ENCODE measurements at places on chromosomes 13 and 19.

- DNase-seq = no peak
Observed at GRCh38 chr13:40345654-40346372, 320.6 kb downstream of the FOXO1 start.

- no peak for DNase-seq
Observed at GRCh38 chr13:21048901-21049698, 12.3 kb downstream of the LATS2 start.

- peak; percentile 68 for DNase-seq
Observed at GRCh38 chr19:14183741-14184350, 22.1 kb downstream of the ADGRL1 start.

DNA sequence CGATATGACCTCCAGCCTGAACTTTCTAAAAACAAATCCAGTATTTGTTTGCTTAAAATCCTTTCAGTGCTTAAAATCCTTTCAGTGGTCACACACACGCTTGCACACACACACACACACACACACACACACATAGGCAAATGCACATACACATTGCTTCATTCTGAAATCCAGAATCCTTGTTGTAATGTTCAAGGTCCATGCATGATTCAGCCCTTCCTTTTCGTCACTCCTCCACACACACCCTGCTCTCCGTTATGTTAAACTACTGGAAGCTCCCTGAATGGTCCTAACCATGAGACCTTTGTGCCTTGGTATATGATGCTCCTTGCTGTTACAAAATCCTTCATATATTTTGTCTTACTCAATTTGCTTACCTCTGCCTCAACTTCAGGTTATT lies 44.9 kb downstream of the SERTM1 start:
- no peak for DNase-seq

DNA sequence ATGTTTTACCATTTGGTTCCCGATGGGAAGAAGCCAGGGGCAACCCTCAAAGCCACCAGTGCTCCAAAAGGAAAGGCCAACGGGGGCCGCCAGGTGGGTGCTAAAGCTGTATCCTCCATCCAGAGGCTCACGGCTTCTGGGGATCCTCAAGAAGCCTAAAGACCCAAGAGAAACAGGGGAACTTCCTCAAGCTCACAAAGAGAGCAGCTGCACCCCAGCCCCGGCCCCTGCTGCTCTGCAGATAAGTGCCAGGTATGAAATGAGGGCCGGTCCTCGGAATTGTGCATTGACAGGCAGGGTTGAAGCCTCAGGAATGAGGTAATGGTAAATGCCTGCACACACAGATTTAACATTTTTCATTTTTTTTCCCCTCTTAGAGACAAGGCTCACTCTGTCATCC lies 8.0 kb upstream of the POP4 start:
- no peak for DNase-seq

DNA sequence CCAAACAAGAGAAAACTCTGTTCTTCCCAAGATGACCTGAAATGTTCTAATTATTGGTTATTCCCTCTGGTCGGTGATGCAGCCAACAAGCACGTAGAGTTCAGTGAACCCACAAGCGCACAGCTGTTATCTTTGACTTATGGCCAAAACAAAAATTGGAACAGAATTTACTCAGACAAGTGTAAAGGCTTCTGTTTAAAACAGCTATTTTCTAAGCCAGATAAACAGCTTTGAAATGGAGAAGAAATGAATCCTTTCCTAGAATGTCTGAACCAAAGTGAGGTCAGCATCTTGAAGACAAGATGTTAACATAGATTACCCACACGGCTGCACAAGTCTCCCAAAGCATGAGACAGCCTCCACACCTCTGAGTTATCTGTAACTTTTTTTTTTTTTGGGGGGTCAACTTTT lies 669.2 kb downstream of the DIAPH3 start:
- DNase-seq = no peak

DNA sequence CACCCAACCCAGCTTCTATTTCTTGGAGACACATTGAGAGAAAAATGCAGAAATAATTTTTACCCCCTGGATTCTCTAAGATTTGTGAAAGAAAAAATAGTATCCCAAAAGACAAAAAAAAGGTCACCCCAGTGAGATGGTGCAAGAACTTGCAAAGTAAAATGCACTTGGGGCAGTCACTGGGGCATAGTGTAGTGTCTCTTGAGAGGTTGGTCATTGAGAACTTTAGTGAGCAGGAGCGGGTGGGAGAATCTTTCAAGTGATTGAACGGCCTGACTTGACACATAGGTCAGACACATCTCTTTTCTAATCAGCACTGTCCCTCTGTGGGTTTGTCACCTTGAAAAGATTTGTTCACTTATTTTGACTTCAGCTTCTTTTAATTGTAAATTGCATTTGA lies 2.4 kb downstream of the ZNF85 start:
- no peak for DNase-seq

- no peak for DNase-seq
Observed at GRCh38 chr13:34347784-34348573, 530.0 kb downstream of the RFC3 start.

DNA sequence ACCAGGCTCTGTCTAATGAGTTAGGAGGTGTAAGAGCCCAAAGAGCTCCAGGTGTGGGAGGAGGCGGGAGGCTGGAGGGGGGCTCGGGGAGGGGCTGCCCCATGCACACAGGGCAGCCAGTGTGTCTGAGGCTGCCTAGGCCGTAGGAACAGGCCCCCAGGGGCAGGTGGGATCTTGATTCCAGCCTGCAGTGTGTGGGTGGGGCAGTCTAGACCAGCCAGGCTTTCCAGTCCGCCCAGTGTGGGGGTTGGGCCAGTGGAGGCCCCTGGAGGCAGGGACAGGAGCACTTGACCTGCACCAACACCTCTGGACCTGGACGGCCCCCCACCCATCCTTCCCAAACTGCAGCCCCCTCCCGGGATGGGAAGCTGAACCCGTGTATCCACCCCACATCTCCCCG lies 5.4 kb upstream of the CAMSAP3 start:
- no peak for DNase-seq

DNA sequence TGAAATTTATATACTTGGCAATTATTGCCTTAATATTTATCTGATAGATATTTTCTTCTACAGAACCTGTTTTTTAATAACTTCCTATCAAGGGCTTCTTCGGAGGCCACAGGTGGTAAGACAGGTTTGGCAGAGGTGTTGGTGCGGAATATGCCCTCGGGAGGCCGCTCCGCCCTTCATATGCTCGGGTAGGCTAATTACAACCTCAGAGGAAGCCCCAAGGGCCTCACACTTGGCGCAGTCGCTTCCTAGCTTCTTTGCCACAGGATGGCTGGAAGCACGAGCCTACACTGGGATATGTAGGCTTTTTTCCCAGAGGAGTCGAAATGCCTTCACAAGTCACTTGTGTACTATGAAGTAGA lies 68.8 kb downstream of the LMO7 start:
- no peak for DNase-seq

DNA sequence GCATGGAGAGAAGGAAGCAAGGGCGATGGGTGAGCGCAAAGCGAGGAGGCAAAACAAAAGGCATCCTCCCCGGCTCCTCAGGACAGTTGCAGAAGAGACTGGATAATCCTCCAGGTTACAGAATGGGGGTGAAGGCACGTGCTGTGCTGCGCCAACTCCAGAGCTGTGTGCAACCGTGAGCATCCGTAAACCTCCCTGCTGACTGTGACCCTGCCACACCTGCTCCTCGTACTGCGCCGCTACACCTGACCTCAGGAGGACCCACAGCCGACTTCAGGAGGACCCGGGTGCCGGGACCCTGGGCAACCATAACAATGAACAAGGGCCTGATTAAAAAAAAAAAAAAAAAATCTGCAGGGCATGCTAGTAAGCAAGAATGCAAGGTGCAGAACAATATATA lies 68.7 kb downstream of the SLC7A1 start:
- no peak for DNase-seq

- DNase-seq = no peak
Observed at GRCh38 chr13:78976696-78977095, 317.7 kb upstream of the OBI1 start.

DNA sequence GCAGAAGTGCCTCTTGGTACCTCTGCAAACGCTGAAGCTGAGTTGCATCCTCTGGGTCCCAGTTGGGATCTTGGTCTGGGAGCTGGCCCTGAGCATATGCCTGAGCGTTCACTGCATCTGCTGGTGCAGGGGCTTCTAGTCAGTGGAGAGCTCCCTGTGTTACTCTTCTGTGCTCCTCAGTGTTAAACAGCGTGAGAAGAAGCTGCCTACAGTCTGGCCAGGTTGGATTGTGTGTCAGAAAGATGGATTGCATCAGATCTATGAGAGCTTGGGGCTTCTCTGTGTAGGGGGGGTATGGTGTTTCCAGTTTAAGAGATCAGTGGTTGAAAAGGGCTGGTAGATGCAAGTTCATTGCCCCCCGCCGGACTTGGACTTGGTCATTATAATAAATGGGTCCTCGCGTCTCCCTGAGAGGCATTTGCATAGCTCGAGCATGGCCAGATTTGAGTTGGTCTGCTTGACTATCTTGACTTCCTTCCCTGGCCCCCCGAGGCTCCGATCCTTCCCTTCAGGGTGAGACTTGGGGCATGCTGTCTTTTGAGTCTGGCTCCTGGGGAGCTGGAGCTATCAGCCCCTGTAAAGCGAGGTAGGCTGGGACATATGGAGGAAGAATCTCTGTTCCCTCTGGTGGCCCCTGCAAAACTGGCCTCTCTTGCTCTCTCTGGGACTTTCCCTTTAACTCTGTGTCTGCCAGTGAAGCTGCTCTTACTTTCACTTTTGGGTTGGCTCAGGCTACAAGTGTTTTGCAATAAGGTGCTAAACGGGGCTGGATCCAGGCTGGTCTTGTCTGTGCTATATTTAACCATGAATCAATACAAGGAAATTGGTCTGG lies 52.9 kb downstream of the OR10H4 start:
- peak; percentile 5 for DNase-seq

DNA sequence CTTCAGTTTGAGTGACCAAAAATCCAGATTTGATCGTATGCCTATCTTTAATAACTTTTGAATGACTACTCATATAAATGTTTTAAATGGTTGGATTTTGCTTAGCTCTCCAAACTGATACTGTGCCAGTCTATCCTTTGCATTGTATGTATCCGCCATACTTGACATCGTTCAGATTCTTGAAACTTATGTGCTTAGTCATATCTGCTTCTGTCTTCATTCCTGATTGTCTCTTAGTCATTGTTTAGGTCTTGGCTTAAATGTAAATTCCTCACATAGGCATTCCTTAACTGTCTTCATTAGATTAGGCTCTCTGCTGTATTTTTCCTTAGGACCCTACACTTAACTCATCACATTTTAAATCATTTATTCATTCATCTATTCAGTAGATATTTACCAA lies 126.0 kb downstream of the PCCA start:
- no peak for DNase-seq

GRCh38 chr19:30540761-30541160 lies 168.6 kb downstream of the ZNF536 start:
- no peak for DNase-seq

- DNase-seq = peak; percentile 34
Observed at GRCh38 chr13:73173279-73173811, 114.5 kb downstream of the KLF5 start.

DNA sequence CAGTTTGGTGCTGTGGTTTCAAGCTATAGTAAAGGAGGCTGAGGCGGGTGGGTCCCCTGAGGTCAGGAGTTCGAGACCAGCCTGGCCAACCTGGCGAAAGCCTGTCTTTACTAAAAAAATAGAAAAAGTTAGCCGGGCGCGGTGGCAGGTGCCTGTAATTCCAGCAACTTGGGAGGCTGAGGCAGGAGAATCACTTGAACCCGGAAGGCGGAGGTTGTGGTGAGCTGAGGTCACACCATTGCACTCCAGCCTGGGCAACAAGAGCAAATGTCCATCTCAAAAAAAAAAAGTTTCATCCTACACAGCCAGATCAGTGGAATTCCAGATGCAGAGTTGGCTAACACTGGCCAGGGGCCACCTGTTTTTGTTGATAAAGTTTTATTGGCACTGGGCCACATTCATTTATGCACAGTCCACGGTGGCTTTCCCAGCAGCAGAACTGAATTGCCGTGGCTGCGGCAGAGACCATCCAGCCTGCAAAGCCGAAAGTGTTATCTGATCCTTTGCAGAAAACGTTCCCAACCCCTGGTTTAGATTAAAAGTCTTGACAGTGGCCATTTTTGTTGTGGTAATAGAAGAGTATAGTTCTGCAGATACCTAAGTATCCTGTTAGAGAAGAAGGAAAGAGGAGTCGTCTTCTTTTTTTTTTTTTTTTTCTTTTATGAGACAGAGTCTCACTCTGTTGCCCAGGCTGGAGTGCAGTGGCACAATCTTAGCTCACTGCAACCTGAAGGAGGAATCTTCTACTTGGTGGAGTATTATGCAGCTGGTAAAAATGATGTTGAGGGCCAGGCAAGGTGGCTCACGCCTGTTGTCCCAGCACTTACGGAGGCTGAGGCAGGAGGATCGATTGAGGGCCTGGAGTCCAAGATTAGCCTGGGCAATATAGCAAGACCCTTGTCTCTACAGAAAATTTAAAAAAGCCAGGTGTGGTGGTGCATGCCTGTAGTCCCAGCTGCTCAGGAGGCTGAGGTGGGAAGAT lies 8.7 kb downstream of the NCLN start:
- no peak for DNase-seq

All from hematopoietic multipotent progenitor cell (in vitro differentiated cells).